ENCODE measurements at places on chromosomes 4 and X.

DNA sequence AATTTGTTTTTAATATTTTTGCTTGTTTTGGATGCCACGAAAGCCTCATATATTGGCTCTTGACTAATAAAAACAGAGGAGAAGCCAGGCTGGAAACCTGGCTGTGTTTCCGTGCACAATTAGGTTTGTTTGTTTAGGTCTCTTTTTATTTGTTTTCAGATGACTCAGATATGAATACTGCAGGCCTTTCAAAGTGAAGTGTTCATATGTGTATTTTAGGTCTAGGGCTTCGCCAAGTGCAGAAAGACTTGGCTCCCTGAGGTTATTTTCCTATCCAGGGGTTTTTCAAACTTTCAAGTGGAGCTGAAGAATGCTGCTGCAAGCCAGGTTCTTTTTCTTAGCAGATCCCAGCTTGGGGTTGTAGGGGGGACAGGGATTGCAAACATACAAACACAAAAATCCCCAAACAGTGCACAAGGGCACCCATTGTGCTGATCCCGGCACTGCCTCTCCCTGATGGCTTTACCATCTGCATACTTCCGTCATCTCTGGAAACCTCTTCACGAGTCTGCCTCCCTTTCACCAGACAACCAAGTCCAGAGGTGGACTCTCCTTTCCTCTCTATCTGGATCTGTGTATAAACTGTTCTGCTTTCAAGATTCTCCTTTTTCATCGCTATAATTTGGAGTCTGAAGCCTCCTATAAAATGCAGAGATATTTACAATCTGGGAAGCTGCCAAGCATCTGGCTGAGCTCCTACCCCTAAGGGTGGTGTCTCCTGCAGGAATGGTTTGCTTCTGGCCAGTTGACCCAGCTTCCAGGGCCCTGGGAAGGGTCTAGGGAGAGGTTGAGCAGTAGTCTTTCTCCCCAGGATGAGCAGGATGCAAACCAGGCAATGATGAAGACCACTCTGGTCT is 108.6 kb downstream of the SMIM20 start:
- H3K4me1 ChIP-seq = no peaks in the 10 kb centered on the region
- H3K36me3 ChIP-seq = no peaks in the 10 kb centered on the region
- H3K4me3 ChIP-seq = no peak overlapping the region
- H3K27ac ChIP-seq = no peak overlapping the region

DNA sequence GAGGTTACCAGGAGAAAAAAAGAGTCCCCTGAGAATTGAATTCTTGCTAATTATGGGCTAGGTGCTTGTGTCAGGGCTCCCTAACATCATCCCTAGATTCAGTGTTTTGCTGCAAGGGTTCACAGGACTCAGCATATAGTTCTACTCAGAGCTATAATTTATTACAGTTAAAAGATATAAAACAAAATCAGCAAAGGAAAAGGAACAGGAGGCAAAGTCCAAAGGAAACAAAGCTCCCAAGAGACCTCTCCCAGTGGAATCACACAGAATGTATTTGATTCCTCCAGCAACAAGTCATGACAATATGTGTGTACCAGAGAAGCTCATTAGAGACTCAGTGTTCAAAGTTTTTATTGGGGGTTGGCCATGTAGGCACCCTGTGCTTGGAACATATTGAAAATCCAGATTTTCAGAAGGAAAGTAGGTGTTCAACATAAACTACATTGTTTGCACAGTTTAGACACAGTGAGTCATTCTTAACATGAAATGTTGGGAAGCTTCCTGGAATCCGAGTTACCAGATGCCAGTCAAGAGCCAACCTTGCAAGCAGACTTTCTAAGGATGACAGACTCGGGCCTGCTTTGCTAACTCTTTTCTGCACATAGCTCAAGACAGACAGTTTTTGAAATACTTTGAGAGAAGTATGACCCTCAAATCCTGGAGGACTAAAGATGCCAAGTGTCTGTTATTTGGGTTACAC is 311.3 kb upstream of the EMCN start:
- H3K27ac ChIP-seq = no peak overlapping the region
- no peak overlapping the region for H3K4me3 ChIP-seq
- H3K36me3 ChIP-seq = no peaks in the 10 kb centered on the region
- H3K27me3 ChIP-seq = peaks cover 3% of the 10 kb centered on the region
- DNase-seq = no peak
- H3K4me1 ChIP-seq = no peaks in the 10 kb centered on the region

DNA sequence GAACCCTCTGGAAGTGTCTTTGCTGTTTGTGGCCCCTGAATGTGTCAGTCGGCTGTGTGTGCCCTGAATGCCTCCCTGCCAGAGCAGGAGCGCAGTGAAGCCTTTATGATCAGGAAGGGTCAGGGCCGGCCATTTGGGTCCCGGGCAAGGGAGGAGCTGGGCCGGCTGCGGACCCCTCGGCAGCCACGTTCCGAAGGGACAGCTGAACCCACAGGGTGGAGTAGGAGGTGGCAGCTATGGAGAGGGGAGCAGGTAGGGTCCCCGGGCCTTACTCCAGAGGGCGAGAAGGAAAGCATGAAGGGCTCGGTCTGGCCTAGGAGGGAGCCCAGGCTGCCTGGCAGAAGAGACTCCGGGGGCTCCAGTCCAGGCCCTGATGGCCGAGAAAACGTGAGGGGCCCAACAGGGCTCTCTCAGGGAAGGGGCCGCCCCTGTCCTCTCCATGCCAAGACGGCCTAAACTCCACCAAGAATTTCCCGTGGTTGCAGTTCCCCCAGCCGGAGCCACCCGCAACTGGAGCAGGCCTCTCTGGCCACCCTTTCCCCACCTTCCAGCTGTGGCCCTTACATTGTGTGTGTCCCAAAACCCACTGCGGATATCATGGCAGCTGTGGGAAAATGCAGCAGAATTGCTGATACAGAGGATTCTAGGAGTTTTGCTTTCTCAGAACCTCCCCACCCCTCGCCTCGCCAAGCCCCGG is 182.2 kb upstream of the STK26 start:
- no peaks in the 10 kb centered on the region for H3K4me1 ChIP-seq
- no peak overlapping the region for H3K4me3 ChIP-seq
- H3K27ac ChIP-seq = no peak overlapping the region

GRCh38 chr4:135192751-135193535 is 991.4 kb upstream of the PABPC4L start:
- no peak overlapping the region for H3K27ac ChIP-seq
- H3K4me3 ChIP-seq = no peak overlapping the region
- DNase-seq = no peak
- no peaks in the 10 kb centered on the region for H3K27me3 ChIP-seq

DNA sequence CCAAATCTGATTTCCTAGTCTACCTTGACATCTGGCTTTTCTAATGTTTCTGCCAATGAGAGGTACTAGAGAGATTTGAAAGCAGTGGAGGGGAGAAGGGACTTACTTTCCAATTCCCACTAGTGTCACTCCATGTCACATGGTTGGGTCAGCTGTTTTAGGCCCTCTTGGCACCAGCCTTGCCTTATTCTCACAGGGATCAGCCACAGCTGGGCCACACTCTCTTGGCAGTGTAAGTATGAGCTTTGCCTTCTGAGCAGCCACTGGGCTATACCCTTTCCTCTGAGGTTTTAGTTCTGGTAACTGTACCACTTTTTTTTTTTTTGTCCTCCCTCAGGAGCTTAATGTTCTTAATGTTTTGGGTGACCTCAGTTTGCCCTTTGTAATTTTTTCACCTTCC is 10.2 kb upstream of the ADH1C start:
- no peak overlapping the region for H3K4me3 ChIP-seq
- no peaks in the 10 kb centered on the region for H3K4me1 ChIP-seq
- H3K36me3 ChIP-seq = no peaks in the 10 kb centered on the region
- DNase-seq = no peak

DNA sequence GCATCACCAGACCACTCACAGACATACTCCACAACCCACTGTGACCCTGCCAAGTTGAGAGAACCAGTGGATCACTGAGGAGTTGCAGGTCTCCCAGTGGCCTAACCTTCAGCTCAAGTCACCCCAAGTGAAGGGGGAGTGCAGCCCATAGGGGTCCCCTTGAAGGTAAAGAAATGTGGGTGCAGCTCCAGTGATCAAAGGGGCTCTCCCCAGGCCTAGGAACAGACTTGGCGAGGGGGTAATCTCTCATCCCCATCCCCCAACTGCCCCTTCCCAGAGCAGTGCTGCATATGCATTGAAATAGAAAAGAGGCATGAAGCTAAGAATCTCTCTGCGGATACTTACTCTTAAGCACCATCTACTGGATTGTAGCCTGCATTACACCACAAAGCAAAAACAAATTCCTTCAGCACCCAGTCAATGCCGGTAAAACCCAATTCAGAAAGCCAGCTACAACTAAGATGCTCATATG is 27.0 kb downstream of the MAGEE1 start:
- no peak overlapping the region for H3K27ac ChIP-seq
- DNase-seq = peak; percentile 4
- peaks cover 4% of the 10 kb centered on the region for H3K36me3 ChIP-seq

GRCh38 chr4:179415037-179415846 is 1973.0 kb upstream of the AGA start:
- H3K4me3 ChIP-seq = no peak overlapping the region
- no peak for DNase-seq
- no peaks in the 10 kb centered on the region for H3K4me1 ChIP-seq

DNA sequence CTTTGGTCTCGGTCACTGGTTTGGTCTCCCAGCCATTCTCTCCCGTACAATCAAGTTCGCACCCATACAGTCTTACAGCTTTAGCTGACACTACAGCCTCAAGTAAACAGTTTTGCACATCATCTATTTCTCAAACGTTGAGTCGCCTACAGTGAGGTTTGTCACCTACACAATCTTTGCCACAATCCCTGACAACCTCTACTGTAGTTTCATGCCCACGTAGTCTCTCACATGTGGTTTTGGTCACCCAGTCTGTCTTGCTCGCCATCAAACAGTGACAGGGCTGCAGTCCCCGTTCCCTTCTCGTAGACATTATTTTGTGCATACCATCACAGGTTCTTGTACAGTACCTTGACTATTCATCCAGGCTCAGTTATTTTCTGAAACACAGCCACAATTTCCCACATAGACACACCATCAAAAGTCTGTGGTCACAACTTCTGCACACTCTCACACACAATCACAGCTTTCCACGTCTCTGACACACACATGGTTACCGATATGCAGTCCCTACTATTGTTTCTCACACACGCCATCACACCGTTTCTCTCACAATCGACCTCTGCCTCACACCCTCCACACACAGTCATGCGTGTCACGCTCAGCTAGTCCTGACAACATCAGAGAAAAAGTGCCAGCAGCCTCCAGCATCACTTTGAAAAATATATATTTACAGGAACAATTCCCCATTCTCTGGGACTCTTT is 5.3 kb upstream of the CFP start:
- H3K27me3 ChIP-seq = no peaks in the 10 kb centered on the region
- H3K36me3 ChIP-seq = peaks cover 15% of the 10 kb centered on the region
- no peak for DNase-seq
- H3K4me3 ChIP-seq = no peak overlapping the region

GRCh38 chrX:34426334-34426733 is 230.8 kb downstream of the TMEM47 start:
- no peak overlapping the region for H3K27ac ChIP-seq
- H3K4me1 ChIP-seq = no peaks in the 10 kb centered on the region

- no peaks in the 10 kb centered on the region for H3K4me1 ChIP-seq
- no peak for DNase-seq
- H3K27ac ChIP-seq = no peak overlapping the region
- no peak overlapping the region for H3K4me3 ChIP-seq
- no peaks in the 10 kb centered on the region for H3K27me3 ChIP-seq
- no peaks in the 10 kb centered on the region for H3K36me3 ChIP-seq
Measured at GRCh38 chr4:68732653-68733466, 62.4 kb upstream of the UGT2B15 start.

- no peaks in the 10 kb centered on the region for H3K4me1 ChIP-seq
- no peak for DNase-seq
- no peaks in the 10 kb centered on the region for H3K36me3 ChIP-seq
Measured at GRCh38 chrX:45975633-45976032, 569.6 kb downstream of the ZNF674 start.

- peaks cover 3% of the 10 kb centered on the region for H3K36me3 ChIP-seq
- H3K27me3 ChIP-seq = peaks cover 8% of the 10 kb centered on the region
- DNase-seq = no peak
- H3K4me1 ChIP-seq = no peaks in the 10 kb centered on the region
Measured at GRCh38 chrX:123756320-123756719, 23.5 kb upstream of the THOC2 start.

- peak overlapping the region; percentile 98 for H3K27ac ChIP-seq
- H3K36me3 ChIP-seq = peaks cover 5% of the 10 kb centered on the region
Measured at GRCh38 chrX:40581336-40581920, 658 bp downstream of the ATP6AP2 start.

DNA sequence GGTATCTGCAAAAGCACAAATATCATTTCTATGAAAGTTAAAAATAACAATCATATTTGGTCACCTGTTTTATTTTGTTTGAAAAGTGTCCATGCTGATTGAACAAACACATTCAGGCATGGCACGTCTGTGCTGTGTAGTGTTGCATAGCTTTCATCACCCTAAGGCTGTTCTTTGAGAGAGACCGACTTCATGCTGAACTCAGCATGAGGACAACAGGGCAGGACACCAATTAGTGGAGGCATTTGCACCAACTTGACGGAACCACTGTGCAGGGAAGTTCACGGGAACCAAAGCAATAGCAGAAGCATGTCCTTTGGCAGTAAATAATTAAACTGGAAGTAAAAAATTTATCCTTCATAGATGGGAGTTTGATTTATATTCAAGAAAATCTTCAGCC is 158.4 kb upstream of the SLC7A11 start:
- no peak overlapping the region for H3K27ac ChIP-seq
- peaks cover 3% of the 10 kb centered on the region for H3K4me1 ChIP-seq
- no peak for DNase-seq
- peaks cover 3% of the 10 kb centered on the region for H3K27me3 ChIP-seq
- no peak overlapping the region for H3K4me3 ChIP-seq
- H3K36me3 ChIP-seq = no peaks in the 10 kb centered on the region

GRCh38 chr4:173317004-173317403 is 17.2 kb downstream of the HMGB2 start:
- no peak overlapping the region for H3K27ac ChIP-seq
- no peak overlapping the region for H3K4me3 ChIP-seq
- H3K36me3 ChIP-seq = peaks cover 7% of the 10 kb centered on the region

All from memory B cell (primary cell).